Bronchial smooth muscle cell (primary cell): ENCODE measurements at places on chromosomes 3 and 15. TPM values are rescaled to one million over a fixed set of nuclear protein-coding genes. Genes with fewer than 3 reads are reported as not detected.

The HRG gene
- total RNA-seq = not detected in 2 replicates

The BFSP2 gene
- not detected in 2 replicates for total RNA-seq

The GPR62 gene
- total RNA-seq = not detected in 2 replicates

The CHRFAM7A gene
- total RNA-seq = 0.32 and 0.69 TPM in 2 replicates

The NCKIPSD gene
- 8.4 and 9.4 TPM in 2 replicates for total RNA-seq

The STAB1 gene
- under 0.01 and 0.32 TPM in 2 replicates for total RNA-seq

The CD86 gene
- total RNA-seq = not detected in 2 replicates

The EXOG gene
- total RNA-seq = 5.9 and 7.6 TPM in 2 replicates

The RAMAC gene
- total RNA-seq = 28.5 and 33.4 TPM in 2 replicates

The PPP1R14D gene
- not detected in 2 replicates for total RNA-seq

The HEXA gene
- total RNA-seq = 74.7 and 92.7 TPM in 2 replicates

The SLC51B gene
- total RNA-seq = 1.0 and 1.9 TPM in 2 replicates

The PLOD2 gene
- 57.5 and 65.9 TPM in 2 replicates for total RNA-seq

The SIDT1 gene
- not detected in 2 replicates for total RNA-seq

The GOLGA8G gene
- not detected in 2 replicates for total RNA-seq

The DUOX1 gene
- total RNA-seq = under 0.01 and 0.16 TPM in 2 replicates

The NR2E3 gene
- 0.09 and 0.47 TPM in 2 replicates for total RNA-seq

The MYEF2 gene
- 0.52 and 1.7 TPM in 2 replicates for total RNA-seq

The C3orf62 gene
- total RNA-seq = 1.4 and 1.8 TPM in 2 replicates

The SLITRK3 gene
- total RNA-seq = not detected in 2 replicates

The MB21D2 gene
- total RNA-seq = 3.5 and 5.1 TPM in 2 replicates

The ATRIP gene
- 3.3 and 3.6 TPM in 2 replicates for total RNA-seq

The AADACL2 gene
- not detected in 2 replicates for total RNA-seq

The CPLX3 gene
- total RNA-seq = under 0.01 TPM in 1 of 2 replicates, not detected in the other

The TNNC1 gene
- 0.43 and 0.63 TPM in 2 replicates for total RNA-seq

The GOLGA8T gene
- under 0.01 and 0.17 TPM in 2 replicates for total RNA-seq

The MKRN2OS gene
- total RNA-seq = not detected in 2 replicates

The ISG20 gene
- total RNA-seq = 3.1 and 4.9 TPM in 2 replicates

The TBL1XR1 gene
- 240 and 309 TPM in 2 replicates for total RNA-seq

The KLHL6 gene
- total RNA-seq = under 0.01 TPM in 1 of 2 replicates, not detected in the other

The MITF gene
- 16.2 and 16.7 TPM in 2 replicates for total RNA-seq

The DZIP1L gene
- 17.5 and 22.2 TPM in 2 replicates for total RNA-seq
